ENCODE measurements at places on chromosomes 13 and 19. TPM values are rescaled to one million over a fixed set of nuclear protein-coding genes. Genes with fewer than 3 reads are reported as not detected.

Gene ZNF30
- total RNA-seq: 5.9 TPM

Gene ERICH4
- total RNA-seq: not detected

Gene OCEL1
- 13.8 TPM for total RNA-seq

Gene C1QTNF9
- total RNA-seq: not detected

Gene ZNF763
- not detected for total RNA-seq

Gene IGFL3
- not detected for total RNA-seq

Gene RFXANK
- 45.4 TPM for total RNA-seq

Gene S1PR5
- 2.7 TPM for total RNA-seq

Gene CNN1
- 0.55 TPM for total RNA-seq

Gene CCDC194
- not detected for total RNA-seq

Gene FPR1
- not detected for total RNA-seq

Gene CCL25
- total RNA-seq: not detected

Gene MTIF3
- total RNA-seq: 21.3 TPM

Gene PET100
- 65.6 TPM for total RNA-seq

Gene CEACAM20
- not detected for total RNA-seq

Gene CYSLTR2
- not detected for total RNA-seq

Gene C13orf46
- total RNA-seq: 0.18 TPM

Gene NEK5
- 0.14 TPM for total RNA-seq

Gene TMEM272
- not detected for total RNA-seq

Gene SYT5
- 4.7 TPM for total RNA-seq

Gene SYT3
- 0.55 TPM for total RNA-seq

Gene PODNL1
- 1.4 TPM for total RNA-seq

Gene KASH5
- not detected for total RNA-seq

Gene ZNF229
- 2.9 TPM for total RNA-seq

Gene ZNF784
- total RNA-seq: 7.0 TPM

Gene TNNT1
- 141 TPM for total RNA-seq

Gene SIGLEC8
- total RNA-seq: not detected

Gene CERS1
- 6.3 TPM for total RNA-seq

Gene PGLYRP1
- total RNA-seq: not detected

Gene KIR2DL3
- total RNA-seq: not detected

Gene CRB3
- 6.0 TPM for total RNA-seq
